ENCODE measurements at places on chromosomes 7 and 10.

DNA sequence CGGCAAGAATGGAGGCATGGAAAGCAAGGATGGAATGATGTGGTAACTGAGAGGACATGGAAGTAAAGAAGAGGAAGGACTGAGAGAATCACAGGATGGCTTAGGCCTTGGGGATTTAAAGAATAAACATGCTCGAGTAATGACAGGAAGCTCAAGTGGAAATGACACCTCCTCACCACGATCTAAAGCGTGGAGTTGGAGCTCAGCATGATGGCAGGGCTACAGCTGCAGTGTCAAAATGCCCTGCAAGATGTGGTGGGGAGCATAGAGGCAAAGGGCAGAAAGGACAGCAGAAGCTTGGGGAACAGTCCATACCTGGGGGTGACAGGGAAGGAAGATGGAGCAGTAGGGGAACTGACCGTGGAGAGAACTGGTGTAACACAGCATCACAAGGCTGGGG, 229.5 kb upstream of the PLXNA4 start:
- no peak for DNase-seq

DNA sequence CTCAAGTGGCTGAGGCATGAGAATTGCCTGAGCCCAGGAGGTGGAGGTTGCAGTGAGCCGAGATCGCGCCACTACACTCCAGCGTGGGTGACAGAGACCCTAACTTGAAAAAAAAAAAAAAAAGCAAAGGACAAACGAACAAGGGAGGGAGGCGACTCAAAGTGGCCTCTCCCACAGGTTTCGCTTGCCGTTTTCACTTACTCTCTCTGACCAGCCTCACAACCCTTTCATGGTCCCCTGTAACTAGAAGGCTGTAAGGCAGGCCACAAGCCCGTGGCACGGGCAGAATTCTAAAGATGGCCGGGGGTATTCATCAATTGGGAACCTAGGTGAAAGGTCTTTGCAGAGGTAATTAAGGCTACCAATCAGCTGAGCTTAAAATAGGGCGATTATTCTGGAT, 25.5 kb downstream of the GNA12 start:
- DNase-seq = no peak

DNA sequence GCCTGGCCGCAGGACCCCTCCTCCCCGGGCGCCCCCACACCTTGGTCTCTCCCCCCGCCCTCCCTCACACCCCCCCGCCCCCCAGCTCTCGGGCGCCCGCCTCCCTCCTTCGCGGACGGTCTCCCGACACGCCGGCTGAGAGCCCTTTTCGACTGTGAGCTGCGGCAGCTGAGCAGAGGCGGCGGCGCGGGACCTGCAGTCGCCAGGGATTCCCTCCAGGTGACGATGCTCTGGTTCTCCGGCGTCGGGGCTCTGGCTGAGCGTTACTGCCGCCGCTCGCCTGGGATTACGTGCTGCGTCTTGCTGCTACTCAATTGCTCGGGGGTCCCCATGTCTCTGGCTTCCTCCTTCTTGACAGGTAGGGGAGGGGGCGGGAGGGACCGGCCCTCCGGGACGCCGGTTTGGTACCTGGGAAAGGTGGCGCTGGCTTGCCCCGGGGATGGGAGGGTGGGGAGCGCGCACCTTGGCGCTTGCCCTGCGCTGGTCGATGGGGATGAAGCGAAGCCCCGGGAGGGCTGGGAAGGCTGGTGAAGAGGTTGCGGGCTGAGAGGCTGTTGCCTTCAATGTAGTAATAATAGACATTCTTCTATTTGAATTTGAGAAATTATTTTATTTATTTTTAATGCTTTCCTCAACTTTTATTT, at the start of gene BMPER:
Gene BMPER (plus strand): TSS at position 151 of the 644 bp plus-strand sequence. CDS start 75 bp downstream, at position 226.
- peak; percentile 94 for DNase-seq

DNA sequence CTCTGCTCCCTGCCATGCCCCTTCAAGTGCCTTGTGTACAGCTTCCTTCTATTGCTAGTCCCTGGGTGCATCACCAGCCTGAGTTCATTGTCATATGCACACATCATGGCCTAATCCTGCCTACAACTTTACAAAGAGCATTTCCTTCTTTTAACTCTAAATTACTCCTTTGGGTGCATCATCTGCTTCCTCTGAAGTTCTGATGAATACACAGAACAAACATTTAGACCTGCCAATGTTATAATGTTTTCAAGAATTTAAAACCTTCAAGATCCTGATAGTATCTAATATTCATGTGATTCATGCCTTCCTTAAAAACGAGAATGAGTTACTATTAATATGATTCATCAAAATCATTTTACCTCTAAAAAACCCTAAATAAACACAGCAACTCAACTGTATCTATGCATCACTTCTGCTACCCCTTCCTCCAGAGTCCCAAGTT, 357.1 kb downstream of the MAGI2 start:
- no peak for DNase-seq
